ENCODE measurements at places on chromosomes 12 and 14.

DNA sequence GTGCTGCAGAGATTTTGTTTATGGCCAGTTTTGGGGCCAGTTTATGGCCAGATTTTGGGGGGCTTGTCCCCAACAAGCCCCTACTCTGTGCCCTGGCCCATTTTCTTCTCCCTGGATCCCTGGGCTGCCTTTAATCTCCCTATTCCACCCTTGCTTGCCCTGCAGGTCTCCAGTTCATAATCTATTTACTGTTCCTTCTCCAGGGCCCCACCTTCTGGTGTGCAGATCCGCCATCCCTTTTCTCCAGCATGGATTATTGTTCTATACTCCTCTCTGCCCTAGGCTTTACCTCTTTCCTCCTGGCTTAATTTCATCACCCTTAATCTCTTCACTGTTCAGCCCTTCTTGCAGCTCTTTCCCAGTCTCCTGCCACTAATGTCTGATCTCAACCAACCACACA, 26.0 kb upstream of the NUDT4 start:
- no peak for DNase-seq

- no peak for DNase-seq
These were observed 93.9 kb downstream of the DUSP6 start for GRCh38 chr12:89258240-89258969.

- DNase-seq: peak; percentile 76
These were observed 28.0 kb upstream of the LUM start for GRCh38 chr12:91139286-91139685.

GRCh38 chr14:94346841-94347240, 23.7 kb upstream of the SERPINA6 start:
- DNase-seq: no peak

- peak; percentile 33 for DNase-seq
These were observed 220.3 kb downstream of the MON2 start for GRCh38 chr12:62686938-62687337.

DNA sequence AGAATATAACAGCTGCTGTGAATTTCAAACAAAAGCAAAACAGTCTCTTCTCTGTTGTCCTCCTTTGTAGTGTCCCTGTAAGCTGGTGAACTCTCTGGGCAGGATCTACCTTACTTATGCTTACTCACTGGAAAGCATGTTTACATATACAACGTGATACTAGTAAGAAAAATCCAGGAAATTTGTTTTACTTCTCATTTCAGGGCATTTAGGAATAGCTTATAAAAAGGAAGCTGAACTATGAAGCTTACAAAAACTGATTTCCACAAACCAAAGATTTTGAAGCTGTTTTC, 311.0 kb downstream of the NOVA1 start:
- no peak for DNase-seq

GRCh38 chr12:95625012-95625411, 73.7 kb upstream of the USP44 start:
- DNase-seq: no peak

GRCh38 chr12:52217223-52217622, 15.8 kb upstream of the KRT7 start:
- peak; percentile 67 for DNase-seq

- DNase-seq: peak; percentile 40
These were observed 57.2 kb upstream of the MAX start for GRCh38 chr14:65159281-65160062.

GRCh38 chr12:131482686-131483085, 228.2 kb upstream of the SFSWAP start:
- DNase-seq: no peak

- no peak for DNase-seq
These were observed 61.3 kb downstream of the CCDC88C start for GRCh38 chr14:91356181-91356763.

DNA sequence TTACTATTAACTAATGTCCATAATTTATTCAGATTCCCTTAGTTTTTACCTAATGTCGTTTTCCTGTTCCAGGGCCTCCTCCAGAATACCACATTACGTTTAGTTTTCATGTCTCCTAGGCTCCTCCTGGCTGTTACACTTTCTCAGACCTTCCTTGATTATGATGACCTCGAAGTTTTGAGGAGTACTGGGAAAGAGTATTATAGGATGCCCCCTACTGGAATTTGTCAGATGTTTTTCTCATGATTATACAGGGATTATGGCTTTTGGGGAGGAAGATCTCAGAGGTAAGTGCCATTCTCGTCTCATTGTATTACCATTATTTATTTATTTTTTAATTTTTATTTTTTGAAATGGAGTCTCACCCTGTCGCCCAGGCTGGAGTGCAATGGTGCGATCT, 17.7 kb upstream of the C1S start:
- DNase-seq: peak; percentile 11

GRCh38 chr14:103706551-103707328, 8.5 kb downstream of the XRCC3 start:
- DNase-seq: no peak

DNA sequence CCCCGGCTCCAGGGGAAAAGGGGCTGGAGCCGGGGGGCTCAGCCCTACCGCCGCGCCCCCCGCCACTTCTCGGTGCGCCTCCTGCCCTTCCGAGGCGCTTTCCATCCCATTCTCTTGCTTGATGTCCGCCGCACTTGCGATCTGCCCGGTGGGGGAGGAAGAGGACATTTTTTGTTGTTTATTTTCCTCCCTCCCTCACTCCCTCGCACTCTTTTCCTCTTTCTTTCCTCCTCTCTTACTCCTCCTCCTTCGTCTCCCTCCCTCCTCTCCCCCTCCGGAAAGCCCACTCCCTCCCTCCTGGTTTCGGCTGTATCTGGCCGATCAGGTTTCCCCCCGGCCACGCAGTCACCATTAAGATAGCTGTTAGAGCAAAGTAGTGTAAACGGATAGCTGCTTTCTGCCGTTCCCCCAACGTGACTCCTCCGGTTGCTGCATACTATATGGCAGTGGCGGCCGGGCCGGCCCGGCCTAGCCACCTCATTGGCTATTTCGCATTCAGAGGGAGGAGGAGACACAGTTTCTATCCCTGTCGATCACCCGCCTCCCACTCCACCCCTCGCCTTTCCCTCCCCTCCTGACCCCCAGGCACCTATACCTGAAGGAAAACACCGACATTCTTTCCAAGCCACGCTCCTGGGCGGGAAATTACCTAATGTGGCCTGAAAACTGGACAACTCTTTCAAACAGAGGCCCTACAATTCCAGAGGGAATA, at the start of gene SIX4:
Gene SIX4, minus strand, starts transcription at position 445 of the 712 bp plus-strand sequence. Its CDS starts 277 bp downstream, at position 168.
- DNase-seq: peak; percentile 77

DNA sequence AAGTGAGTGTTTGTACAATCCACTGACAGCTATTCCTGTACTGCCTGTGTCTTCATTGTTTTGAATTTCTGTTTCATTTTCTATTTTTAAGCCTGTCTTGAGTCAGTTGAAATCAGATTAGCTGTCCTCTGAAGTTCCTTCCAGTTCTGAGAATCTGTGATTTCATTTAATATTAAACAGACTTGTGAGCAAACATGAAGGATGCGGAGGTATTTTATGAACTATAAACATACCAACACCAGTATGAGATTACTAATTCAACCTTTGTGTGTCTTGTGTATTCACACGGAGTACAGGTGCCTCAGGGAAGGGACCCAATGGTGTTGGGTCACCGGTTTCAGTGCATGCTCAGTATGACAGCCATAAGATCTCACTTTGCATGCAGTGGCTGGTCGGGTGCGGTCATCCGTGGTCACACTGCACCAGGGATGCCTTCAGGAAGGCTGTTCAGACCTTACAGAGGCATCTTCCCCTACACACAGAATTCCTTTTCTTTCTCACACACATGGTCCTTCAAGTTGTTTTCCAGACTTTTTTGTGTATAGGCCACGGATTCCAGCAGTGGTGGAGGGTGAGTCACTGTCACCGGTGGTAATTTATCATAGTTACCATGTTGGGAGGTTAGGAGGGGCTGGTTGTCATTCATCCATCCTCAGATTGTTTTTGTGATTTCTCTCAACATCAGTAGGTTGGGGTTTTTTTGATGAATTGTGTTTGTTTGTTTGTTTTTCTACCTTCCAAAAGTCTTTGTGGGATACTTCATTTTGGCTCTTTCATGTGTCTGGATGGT, 103.0 kb upstream of the SFSWAP start:
- DNase-seq: no peak

DNA sequence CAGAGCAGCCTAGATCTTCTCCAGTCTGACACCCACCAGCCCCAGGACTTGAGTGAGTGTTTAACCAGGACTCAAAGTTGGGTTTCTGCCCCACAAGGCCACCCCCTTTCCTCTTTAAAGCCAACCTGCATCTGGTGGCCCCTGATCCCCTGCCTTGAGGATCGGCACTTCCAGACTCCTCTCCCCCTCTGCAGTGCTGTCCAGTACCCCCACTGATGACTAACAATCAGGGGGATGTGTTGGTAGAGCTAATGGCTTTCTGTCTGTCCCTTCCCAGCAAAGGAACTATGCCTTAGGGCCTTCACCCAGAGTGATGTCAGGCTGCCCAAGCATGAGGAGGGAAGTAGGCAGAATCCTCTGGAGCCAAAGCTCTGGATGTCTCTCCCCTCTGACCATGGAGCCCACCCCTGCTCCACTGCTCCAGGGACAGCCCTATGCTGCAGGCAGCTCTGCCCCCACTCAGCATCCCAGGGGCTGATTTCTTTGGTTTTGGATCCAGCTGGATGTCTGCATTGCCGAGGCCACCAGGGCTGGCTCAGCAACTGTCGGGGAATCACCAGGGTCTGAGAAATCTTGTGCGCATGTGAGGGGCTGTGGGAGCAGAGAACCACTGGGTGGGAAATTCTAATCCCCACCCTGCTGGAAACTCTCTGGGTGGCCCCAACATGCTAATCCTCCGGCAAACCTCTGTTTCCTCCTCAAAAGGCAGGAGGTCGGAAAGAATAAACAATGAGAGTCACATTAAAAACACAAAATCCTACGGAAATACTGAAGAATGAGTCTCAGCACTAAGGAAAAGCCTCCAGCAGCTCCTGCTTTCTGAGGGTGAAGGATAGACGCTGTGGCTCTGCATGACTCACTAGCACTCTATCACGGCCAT, 42.9 kb downstream of the DAD1 start:
- peak; percentile 60 for DNase-seq

DNA sequence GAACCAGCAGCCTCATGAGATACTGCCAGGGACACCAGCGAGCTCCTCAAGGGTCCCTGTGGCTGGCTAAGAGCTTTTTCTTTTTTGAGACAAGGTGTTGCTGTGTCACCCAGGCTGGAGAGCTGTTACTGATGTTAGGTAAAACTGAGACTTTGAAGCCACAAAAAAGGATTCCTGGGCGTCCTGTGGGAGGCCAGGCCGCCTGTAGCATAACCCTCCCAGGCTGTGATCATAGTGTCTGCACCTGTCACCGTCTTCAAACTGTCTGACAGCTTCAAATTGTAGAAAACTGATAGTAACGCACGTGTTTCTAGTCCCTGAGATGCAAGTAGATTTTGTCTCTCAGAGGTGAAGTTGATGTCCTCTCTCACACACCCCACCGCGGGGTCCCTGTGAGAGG, 4.1 kb downstream of the ZFYVE21 start:
- no peak for DNase-seq

DNA sequence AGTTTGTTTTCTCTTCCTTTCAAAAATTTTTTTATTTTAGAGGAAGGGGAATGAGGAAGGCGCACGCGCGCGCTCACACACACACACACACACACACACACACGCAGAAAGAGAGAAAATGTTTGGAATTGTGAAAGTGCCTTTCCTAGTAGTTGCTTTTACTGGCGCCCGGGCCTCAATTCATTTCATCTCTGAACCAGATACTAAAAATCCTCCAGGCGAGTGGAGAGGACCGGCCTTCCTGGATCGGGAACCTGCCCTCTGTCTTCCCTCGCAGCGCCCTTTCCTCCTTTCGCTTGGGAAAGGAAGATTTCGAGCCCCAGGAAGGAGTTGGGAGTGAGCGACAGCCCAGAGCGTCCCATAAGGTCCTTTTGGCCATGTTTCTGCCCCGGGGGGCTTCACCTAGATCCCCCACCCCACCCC, 7.8 kb upstream of the TBX3 start:
- DNase-seq: no peak

GRCh38 chr12:47156167-47156736, 76.5 kb upstream of the AMIGO2 start:
- DNase-seq: peak; percentile 35

GRCh38 chr14:79167957-79168356, 997.8 kb downstream of the NRXN3 start:
- DNase-seq: no peak

DNA sequence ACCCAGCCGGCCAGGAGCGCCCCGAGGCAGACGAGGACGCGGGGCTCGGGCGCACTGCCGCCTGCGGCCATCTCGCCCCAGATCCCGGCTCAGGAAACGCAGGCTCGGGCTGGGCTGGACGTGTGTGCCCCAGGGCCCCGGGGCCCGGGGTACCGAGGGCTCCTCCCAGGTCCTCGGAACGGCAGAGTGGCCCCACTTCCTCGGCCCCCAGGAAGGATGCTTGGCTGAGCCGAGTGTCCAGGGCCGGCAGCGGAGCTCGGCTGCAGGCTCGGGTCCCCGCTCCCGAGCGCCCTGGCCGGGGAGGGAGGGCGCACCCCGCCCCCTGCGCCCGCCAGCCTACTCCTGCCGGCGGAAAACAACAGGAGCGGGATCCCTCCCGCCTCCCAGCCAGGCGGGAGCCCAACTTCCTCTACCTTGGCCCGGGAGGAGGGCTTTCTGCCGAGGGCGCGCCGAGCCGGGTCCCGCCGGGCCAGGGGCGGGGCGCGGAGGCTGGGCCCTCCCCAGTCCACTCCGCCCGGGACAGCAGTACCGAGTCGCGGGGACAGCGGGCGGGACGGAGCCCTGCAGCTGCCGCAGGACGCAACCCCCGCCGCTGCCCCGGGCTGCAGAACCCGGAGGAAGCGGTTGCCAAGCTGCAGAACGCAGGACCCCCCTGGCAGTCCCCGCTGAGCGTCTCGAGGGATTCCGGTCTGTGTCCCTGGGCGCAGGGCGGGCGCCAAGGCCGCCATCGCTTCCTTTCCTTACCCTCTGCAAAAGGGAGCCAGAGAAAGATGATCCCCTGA, at the start of gene VSIG10:
Gene VSIG10, minus strand, starts transcription at position 411 of the 782 bp plus-strand sequence. Its CDS starts 340 bp downstream, at position 71.
- DNase-seq: peak; percentile 57

GRCh38 chr14:102579696-102580549, 12.5 kb upstream of the RCOR1 start:
- peak; percentile 86 for DNase-seq

DNA sequence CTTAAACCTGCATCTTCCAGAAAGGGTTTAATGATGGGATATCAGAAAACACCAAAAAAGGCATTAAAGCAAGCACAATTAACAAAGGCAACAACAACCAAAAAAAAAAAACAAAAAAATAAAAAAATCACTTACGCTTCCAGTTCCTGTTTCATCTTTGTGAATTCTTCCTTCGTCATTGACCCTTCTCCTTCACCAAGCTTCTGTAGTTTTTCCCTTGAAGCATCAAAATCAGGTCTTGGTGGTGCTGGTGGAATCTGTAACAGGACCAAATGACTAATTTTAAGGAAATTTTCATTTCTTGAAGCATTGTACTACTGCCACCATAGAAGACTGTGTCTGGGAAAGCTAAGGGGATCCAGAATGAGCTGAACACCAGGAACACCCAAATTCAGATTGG, 24.5 kb downstream of the SNX6 start:
- no peak for DNase-seq

DNA sequence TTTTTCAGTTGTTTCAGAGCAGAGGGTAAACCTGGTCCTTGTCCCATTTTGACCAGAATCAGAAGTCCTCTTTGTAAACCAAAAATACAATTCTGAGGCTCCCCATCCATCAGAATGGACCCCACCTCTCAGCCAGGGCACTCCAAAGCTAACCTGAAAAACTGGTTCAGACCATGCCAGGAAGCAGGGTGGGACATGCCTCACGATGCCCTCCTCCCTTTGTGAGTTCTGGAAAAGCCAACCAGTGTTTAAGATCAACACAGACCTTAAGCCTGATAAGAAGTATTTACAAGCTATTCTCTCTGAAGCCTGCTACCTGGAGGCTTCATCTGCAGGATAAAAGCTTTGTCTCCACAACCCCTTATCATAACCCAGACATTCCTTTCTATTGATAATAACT, 35.4 kb downstream of the TNFAIP2 start:
- DNase-seq: no peak

Data from umbilical cord (tissue), 2 donors.